IMR-90 (cell line): ENCODE measurements at places on chromosomes 2 and 18. TPM values are rescaled to one million over a fixed set of nuclear protein-coding genes. Genes with fewer than 3 reads are reported as not detected.

The ID2 gene
- polyA plus RNA-seq, result 264 and 399 TPM in 2 replicates

The SGPP2 gene
- polyA plus RNA-seq, result not detected in 2 replicates

DNA sequence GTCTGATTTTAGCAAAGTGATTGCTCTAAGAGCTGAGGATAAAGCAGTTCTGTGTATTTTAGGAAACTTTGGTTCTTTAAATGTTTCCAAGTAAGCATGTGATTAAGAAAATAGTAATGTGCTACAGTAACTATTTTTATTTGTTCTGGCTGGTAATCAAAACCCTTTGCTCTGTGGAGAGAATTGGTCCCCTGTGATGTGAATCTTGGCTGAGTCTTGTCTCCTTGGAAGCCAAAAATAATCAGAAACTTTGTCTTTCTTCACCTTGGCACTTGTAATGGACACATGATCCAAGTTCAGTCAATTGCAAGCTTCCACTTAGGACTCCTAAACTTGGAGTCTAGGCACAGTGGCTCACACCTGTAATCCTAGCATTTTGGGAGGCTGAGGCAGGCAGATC, 422.7 kb upstream of the CDH20 start:
- no peak for DNase-seq

GRCh38 chr2:174985614-174986013, 19.6 kb downstream of the CHN1 start:
- peak; percentile 65 for DNase-seq

GRCh38 chr2:12556762-12557161, 160.0 kb upstream of the TRIB2 start:
- peak; percentile 84 for DNase-seq

The PSD4 gene
- 0.55 and 0.70 TPM in 2 replicates for polyA plus RNA-seq

The RTKN gene
- polyA plus RNA-seq, result 19.7 and 22.3 TPM in 2 replicates

- DNase-seq, result no peak
Observed at GRCh38 chr2:39027421-39027820, 93.4 kb downstream of the SOS1 start.

The DNAH6 gene
- 0.07 and 0.09 TPM in 2 replicates for polyA plus RNA-seq

DNA sequence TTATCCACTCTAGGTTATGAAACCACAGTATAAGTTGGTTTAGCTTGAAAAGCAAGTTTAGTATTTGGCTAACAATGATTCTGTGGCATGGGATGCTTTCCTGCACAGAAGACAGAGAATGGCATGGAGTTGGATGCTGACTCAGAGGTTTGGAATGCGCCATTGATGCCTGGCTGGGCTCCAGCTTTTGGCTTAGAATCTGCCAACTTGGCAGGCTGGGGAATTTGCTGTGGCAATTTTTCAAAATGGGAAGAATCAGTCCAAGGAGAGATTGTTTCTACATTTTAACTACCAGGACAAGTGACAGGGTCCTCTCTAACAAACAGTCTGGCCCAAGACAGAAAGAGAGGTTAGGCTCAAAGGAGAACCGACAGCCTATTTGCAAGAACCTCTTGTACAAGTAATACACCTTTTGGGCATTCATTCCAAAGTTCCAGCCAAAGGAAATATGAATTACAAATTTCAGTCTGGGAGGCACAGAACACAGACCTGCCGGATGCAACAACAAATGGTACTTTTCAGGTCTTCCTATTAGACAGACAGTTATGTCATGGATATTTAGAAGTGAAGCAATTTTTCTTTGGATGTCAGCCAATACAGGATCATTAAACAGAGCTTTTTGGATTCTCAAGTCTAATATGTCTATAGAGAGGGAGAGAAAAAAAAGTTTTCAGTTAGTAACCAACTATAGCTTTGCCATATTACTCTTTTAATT, 1027.7 kb downstream of the TMEM182 start:
- no peak for DNase-seq

DNA sequence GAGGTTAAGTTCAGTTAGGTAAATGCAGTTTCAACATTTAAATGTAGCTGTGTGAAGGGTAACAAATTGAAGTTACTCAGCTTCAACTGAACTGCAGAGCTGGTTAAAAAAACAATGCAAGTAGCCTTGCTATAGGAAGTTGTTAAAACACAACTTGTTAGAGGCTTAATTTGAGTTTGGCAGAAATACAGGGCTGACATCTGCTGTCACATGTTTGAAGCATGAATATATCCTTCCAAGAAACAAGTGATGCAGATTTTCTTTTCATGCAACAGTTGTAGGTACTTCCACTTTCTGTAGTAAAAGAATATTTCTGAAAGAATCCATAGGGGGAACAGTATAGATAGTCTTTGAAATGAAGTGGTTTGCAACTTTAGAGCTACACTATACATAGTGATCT, 208.7 kb upstream of the RASGRP3 start:
- DNase-seq, result peak; percentile 39

DNA sequence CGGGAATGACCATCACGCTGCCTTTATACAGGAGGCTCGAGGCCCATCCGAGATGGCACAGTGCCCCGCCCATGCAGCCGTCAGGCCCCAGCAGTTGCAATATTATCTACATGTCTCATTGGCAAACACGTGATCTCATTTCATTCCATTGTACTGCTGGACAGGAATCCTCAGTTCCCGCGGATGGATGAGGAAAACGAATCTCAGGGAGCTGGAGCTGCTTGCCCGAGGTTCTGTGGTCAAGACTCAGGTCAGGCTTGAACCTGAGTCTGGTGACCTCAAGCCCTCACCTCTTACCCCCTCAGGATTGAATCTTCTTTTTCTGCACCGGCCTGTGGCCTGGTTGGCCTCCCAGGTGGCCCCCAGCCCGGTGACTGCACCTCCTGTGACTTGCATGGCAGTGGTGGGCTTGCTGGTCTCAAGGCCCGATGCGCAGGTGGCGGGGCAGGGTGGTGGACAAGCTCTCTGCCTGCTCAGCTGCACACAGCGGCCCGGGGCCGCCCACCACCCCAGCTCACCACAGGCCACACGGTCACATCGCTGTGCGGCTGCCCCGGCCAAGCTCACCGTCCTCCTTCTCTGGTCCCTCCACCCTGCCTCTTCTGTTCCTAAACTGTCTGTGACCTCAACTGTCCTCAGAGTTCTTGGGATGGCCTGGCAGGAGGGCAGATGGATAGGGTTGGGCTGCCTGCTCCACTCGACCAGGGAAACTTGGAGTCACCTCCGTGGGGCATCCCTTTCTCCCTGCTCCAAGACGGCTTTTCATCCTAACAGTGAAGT, 52.0 kb upstream of the HS6ST1 start:
- DNase-seq, result peak; percentile 32

DNA sequence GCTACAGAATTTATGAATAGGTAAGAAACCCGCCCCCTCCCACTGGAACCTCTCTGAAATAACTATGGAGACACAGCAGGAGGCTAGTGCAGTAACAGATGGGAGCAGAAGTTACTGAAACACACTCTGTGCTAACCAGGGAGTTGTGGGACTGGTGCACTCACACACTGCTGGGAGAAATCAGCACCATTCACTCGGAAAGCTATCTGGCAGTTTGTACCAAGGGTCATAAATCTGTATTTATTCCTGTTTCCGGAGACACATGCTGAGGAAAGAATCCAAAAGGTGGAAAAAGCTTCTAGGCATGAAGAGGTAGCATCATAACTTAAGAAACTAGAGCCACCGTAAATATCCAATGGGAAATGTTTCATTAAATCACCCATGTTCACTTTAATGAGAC, 39.9 kb downstream of the TGFA start:
- no peak for DNase-seq

The CYP26B1 gene
- 0.01 and 0.02 TPM in 2 replicates for polyA plus RNA-seq

DNA sequence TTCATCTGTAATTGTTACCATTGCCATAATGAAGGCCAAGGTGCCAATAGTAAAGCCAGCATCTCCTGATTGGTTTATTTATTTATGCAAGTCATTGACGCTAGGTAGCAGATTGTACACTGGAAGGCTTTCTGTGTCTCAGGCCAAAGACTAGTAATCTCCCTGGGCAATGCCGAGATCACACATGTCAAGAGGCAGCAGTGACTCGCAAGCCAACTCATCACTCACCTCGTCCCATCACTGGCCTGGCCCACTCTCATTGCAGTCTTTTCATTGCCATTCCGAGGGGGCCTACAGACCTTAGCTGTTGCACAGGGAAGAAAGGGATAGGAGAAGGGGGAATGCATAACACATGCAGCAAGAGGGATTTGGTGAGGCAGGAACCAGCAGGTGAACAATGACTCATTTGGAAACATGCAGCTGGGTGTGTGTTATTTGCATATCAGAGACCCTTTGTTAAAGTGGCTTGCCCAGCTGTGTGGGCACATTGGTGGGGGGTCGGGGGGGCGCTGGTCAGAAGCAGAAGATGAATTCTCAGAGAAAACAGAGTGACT, 448.7 kb upstream of the HNRNPA3 start:
- no peak for DNase-seq

The GPR39 gene
- polyA plus RNA-seq, result 4.4 and 5.4 TPM in 2 replicates
